ENCODE measurements at places on chromosomes 1 and 21. TPM values are rescaled to one million over a fixed set of nuclear protein-coding genes. Genes with fewer than 3 reads are reported as not detected.

The CLEC20A gene
- 0.09 TPM for total RNA-seq

The JAM2 gene
- 1.5 TPM for total RNA-seq

The OTUD3 gene
- total RNA-seq, result 4.0 TPM

The GNL2 gene
- total RNA-seq, result 56.8 TPM

The GJB5 gene
- total RNA-seq, result not detected

The MPL gene
- total RNA-seq, result not detected

The PODN gene
- total RNA-seq, result not detected

The FHAD1 gene
- total RNA-seq, result 0.23 TPM

The PHF13 gene
- total RNA-seq, result 10.2 TPM

The NTMT2 gene
- total RNA-seq, result not detected

DNA sequence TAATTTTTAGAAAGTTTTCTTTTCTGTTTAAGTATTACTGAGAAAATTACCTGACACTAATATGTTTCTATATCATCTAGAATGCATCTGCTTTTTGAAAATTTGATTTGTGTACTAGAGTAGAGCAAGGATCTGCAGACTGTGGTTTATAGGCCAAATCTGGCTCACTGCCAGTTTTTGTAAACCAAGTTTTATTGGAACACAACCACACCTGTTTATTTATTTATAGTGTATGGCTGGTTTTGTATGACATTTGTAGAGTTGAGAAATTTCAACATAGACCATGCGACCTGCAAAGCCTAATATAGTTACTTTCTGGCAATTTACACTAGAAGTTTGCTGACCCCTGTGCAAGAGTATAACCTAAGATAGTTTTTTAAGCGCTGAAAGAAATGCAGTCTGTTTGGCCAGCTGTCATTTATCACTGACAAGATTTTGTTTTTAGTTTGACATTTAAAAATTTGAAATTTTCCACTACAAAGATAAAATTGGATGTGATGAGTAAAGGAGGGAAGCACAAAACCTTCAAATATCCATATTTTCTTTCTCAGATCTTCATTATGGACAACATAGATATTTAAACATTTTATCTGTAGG, 36.1 kb upstream of the CACYBP start:
- no peak for DNase-seq

DNA sequence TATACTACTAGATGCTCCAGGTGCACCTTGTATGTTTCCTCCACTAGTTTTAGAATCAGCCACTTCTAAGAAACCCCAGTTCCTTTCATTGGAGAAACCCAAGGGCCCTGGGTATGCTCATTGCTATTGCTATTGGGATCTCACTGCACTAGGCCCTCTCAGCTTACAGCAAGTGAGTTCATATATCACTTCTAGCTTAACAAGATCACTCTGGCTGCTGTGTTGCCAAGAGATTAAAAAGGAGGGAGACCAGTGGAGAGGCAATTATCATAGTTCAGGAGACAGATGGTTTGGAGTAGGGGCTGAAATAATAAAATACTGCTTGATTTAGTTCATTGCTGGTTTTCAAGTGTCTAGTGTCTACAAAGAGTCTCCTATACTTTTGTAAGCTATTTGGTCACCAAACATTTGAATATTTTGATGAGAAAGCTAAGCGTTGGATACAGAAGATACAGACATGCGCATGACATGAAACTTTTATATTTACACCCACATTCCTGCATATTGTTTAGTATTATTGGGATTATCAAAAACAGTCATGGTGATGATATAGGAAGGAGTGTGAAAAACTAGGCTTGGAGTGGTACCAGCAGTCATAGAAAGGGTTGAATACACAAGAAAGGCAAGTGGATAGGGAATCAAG, 671.9 kb downstream of the ADGRL2 start:
- DNase-seq, result no peak

GRCh38 chr1:174800876-174801275, 198.9 kb upstream of the CACYBP start:
- no peak for DNase-seq

DNA sequence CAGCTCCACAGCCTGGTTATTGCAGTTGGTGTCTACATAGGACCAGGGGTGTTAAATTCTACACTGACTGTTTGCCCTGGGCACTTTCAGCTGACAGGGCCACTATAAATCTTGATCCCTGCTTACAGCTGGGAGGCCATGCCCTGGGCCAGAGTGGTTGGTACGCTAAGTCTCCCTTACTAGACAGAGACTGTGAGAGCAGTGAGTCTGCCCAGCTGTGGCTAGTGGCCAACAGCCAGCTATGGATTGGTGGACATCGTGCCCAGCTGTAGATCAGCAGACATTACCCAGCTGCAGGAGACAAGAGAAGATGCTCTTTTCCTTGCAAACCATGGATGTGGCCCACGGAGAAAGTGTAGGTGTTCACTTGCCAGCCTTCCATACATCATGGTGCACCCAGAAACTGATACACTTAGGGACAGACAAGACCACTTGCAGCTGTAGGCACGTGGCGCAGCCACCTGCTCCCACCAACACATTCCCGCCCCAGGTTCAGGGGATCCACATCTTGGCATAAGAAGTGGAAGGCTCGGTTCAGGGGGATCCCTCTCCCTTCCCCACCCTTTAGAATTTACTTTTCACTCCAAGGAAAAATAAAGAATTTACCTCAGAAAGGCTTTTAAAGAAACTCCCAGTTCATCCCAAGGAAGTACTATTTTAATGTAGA, 16.4 kb upstream of the PAX7 start:
- DNase-seq, result no peak

DNA sequence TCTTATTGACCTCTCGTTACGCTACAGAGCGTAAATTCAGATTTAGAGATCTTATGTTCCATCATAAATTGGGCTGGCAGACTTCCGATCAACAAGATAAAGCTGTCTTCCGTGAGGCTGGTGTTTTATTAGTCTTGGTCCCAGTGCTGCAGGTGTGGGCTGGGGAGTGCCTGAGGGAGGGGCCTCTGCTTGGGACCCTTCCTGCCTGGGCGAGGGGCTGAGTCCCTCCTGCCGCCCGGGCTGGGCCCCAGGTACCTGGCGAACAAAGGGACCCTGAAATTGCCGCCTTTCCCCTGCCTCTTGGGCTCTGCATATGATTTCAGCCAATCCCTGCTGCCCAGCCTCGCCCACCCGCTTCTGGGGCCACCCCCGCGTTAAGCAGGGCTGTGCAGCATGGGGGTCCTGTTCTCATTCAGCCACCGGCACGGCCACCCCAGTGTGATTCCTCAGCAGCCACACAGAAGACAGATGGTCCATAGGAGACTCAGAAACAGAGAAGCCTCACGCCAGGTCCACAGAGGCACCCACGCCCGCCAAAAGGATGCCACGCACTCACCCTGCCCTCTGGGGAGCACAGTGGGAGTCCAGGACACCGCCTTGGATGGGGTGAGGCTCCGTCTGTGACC, 6.1 kb upstream of the SAMD11 start:
- DNase-seq, result no peak

DNA sequence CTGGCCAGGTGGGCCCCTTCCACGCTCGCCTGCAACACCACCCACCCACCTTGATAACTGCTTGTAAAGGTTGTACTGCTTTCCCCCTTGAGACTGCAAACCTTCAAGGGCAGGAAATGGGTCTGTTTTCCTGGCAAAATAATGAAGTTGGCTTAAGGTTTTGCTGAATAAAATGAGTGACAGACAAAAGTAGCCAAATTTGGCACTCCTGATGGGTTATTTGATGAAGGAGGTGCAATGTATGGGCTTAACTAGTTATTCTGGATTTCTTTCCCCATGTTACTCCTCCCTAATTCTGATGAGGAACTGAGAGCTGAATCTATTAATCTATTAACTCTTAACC, 14.6 kb upstream of the HLCS start:
- no peak for DNase-seq

- peak; percentile 59 for DNase-seq
Observed at GRCh38 chr1:172642970-172643369, 15.9 kb upstream of the FASLG start.

DNA sequence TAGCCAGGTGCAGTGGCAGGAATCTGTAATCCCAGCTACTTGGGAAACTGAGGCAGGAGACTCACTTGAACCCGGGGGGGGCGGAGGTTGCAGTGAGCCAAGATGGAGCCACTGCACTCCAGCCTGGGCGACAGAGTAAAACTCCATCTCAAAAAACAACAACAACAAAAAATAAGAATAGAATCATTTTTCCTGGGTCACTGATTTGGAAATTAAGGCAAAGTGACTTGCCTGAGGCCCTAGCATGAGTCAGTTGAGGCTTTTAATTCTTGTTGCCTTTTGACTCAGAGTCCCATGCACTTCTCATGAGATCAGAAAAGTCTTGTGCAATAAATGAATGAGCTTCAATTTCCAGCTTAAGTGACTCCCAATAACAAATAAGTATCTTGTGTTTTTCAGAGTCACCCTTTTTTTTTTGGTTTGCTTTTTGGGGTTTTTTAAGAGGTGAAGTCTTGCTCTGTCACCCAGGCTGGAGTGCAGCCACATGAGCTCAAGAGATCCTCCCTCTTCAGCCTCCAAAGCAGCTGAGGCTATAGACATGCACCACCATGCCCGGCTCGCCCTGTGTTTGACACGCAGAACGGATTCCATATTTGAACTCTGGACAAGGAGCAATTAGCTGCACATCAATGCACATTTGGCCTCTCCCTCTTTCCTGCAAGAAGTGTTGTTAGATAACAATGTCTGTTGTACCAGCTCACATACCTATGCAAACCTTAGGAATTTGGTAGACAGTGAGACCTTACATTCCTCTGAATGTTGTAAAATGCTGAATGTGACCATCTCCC, 3.4 kb upstream of the PLEKHM2 start:
- DNase-seq, result no peak

GRCh38 chr1:178541829-178542553, 29.1 kb downstream of the TEX35 start:
- DNase-seq, result no peak

- no peak for DNase-seq
Observed at GRCh38 chr1:213162338-213162737, 111.3 kb downstream of the RPS6KC1 start.

- no peak for DNase-seq
Observed at GRCh38 chr1:66085600-66085999, 292.9 kb downstream of the PDE4B start.

- DNase-seq, result peak; percentile 95
Observed at GRCh38 chr1:26275580-26276431, 4.1 kb upstream of the SH3BGRL3 start.

- peak; percentile 29 for DNase-seq
Observed at GRCh38 chr1:6378096-6378746, 15.3 kb downstream of the ACOT7 start.

GRCh38 chr1:111516005-111516535, 12.6 kb upstream of the ADORA3 start:
- peak; percentile 92 for DNase-seq

DNA sequence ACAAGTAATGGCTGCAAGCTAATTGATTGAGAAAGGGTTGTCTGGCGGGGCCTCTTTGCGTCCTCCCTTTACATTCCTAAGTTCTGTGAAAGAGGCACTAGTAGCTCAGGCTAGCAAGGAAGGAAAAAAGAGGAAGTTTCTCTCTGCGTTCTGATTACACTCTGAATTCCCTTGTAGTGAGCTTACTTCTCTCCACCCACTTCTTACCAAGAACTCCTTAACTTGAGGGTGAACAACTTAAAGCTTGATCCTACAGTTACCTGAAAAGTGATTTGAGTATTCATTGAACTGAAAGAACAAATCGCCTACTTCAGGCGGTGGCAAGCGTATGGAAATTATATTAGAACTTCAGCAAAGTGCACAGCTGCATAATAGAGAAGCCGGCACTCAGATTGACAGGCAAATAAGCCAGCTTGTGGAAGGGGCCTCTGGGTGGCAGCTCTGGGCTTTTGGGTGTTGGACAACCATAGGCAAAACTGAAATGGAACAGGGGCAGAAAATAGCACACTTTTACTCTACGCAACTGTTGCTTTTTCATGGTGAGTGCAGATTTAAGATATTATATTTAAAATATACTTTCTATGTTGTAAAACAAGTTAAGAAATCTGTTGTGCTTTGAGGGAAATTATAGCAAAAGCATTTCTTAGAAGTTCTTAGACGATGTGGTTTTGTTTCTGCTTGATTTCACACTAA, 464.5 kb downstream of the USP25 start:
- peak; percentile 82 for DNase-seq

DNA sequence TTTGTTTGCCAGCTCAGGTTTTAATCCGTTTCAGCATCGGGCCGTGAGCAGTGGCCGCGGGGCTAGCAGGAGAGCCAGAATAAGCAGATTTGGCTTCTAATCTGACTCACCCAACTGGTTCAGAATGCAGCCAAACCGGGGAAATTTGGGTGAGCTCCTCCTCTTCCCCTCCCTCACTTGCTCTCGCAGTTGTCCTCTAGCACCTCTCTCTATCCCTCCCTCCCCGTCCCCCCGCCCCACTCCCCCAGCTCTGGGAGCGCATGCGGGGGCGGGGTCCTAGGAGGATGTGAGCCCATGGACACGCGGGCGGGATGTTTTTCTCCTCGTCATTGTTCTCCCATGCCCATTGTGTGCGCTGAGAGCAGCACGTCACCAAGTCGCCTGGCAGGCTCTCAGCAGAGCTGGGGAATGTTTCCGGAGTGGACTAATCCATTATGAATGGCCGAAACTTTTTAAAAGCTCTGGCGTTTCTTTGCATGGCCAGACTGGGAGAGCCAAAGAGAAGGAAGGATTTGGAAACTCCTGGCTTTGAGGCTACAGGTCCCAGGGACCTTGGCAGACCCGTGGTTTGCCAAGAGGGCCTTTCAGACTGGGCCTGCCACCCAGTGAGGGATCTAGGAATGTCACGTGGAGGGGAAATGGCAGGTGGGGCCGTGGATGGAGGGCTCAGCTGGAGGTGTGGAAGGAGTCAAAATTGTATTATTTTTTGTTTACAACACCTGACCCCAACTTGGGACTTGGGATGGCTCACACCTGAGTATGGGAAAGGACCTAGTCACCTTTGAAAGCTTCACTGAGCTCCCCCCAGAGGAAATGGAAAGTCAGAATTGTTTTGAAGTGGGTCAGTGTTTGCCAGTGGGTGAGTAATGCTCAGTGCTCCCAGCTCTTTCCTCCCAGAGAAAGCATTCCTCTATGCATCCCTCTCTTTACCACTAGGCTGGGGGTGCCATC, 39.2 kb downstream of the CDK18 start:
- peak; percentile 98 for DNase-seq

GRCh38 chr1:7610106-7610731, 160.9 kb upstream of the VAMP3 start:
- DNase-seq, result no peak

- no peak for DNase-seq
Observed at GRCh38 chr1:181630838-181631237, 147.5 kb downstream of the CACNA1E start.

DNA sequence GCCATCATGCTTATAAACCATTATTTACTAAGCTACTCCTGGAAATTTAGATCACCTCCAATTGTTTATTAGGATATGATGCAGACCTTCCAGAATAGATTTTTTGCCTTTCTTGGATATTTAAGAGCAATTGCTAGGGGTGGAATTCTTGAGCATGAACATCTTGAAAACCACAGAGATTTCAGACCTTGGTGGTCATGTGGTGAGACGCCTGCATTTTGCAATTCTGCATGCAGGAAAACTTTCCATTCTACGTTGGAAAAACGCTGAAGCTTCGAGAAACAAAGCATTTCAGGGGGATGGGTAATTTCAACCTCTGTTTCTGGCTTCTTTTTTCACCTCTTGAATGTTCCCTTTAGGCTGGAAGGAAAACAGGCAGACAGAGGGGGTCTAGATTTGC, 596.3 kb downstream of the KIF26B start:
- DNase-seq, result no peak
